Tibial nerve (tissue), 4 donors: ENCODE measurements at places on chromosomes 3 and 15.

DNA sequence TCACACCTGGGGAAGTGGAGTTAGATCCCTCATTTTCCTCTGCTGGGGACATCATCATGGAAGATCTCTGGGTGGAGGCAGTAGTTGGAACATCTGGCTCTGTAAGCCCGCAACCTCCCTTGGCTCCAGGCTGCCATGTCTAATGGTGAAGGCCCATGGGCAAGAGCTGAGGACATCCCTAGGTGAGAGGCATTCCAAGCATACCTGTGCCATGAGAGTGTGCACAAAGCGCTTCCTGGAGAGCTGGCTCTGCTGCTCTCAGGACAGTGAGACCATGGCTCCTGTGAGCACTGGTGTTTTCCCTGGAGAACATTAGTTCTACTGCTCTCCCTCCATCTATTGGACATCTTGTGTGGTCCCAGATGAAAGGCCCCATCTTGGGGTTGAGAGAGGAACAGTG is 7.7 kb downstream of the MAPKAPK3 start:
- no peak overlapping the region for H3K27ac ChIP-seq
- H3K4me1 ChIP-seq = no peaks in the 10 kb centered on the region

DNA sequence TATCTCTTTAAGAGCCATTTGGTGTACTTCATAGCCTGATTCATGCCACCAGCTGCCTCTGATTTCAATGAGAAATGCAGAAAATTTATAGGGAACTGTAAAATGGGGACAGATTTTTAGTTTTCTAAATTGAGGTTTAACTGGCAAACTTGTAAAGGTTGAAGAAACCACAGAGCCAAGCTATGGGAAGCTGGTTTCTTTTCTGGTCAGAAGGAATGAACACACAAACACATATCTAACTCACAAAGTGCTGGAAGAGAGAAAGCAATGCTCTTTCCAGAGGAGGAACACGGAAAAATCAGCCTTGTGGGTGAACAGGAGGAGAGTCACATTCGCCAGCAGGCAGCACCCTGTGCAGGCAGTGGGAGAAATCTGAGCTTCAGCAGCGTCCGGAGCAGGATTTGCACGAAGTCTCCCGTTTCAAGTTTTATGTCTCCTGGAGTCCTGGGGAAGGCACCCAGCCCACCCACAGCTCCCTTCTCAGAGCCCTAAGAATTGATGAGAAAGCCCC is 481 bp downstream of the MASP1 start:
- H3K27me3 ChIP-seq = no peaks in the 10 kb centered on the region
- no peaks in the 10 kb centered on the region for H3K36me3 ChIP-seq
- H3K4me3 ChIP-seq = peak overlapping the region; percentile 7
- peaks cover 9% of the 10 kb centered on the region for H3K4me1 ChIP-seq

GRCh38 chr3:191882289-191882688 is 421.3 kb downstream of the PYDC2 start:
- H3K27me3 ChIP-seq = no peaks in the 10 kb centered on the region
- DNase-seq = no peak
- H3K4me3 ChIP-seq = no peak overlapping the region
- no peak overlapping the region for H3K27ac ChIP-seq

- H3K4me1 ChIP-seq = no peaks in the 10 kb centered on the region
- H3K27ac ChIP-seq = no peak overlapping the region
- no peak overlapping the region for H3K4me3 ChIP-seq
- no peak for DNase-seq
- H3K36me3 ChIP-seq = no peaks in the 10 kb centered on the region
- H3K27me3 ChIP-seq = no peaks in the 10 kb centered on the region
Measured at GRCh38 chr15:66115568-66116206, 137.9 kb downstream of the MEGF11 start.

DNA sequence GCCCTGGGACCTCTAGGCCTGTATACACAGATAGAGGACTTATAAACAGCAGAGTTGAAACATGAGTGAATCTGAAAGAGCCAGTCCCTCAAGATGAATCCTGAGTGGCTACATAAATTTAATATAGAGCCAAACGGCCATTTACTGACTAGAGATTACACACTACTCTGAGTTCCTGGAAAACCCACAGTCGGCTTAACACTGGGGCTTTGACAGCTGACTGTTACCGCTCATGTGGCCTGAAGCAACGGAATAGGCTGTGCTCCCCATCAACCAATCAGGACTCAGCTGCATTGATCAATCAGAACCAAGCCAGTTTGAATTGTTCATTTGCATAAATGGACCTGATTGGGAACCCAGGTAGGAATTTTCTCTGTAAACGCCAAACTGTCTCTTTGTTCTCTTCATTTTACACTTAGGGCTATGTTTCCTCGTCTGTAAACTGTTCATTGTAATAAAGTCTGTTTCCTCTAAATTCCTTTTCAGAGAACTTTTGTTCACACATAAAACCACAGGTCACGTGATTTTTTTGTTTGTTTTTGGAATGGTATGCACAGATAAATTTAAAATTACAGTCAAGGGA is 40.5 kb downstream of the CCNL1 start:
- H3K4me1 ChIP-seq = no peaks in the 10 kb centered on the region
- H3K4me3 ChIP-seq = no peak overlapping the region
- no peak overlapping the region for H3K27ac ChIP-seq
- DNase-seq = no peak
- no peaks in the 10 kb centered on the region for H3K36me3 ChIP-seq

DNA sequence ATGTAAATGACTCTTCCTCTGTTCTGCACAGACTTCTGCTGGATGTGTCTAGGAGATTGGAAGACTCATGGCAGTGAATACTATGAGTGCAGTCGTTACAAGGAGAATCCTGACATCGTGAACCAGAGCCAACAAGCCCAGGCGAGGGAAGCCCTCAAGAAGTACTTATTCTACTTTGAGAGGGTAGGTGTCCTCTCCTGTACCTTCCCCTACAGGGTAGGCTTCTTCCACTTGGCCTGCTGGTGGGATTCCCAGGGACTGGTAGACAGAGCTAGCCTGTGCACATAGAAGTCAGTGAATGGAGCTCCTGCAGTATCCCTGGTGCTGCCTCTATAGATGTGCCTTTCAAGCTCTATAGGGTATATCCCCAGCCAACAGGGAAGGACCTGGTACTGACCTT is 10.6 kb upstream of the P4HTM start:
- no peak overlapping the region for H3K4me3 ChIP-seq
- DNase-seq = no peak
- H3K27me3 ChIP-seq = no peaks in the 10 kb centered on the region

DNA sequence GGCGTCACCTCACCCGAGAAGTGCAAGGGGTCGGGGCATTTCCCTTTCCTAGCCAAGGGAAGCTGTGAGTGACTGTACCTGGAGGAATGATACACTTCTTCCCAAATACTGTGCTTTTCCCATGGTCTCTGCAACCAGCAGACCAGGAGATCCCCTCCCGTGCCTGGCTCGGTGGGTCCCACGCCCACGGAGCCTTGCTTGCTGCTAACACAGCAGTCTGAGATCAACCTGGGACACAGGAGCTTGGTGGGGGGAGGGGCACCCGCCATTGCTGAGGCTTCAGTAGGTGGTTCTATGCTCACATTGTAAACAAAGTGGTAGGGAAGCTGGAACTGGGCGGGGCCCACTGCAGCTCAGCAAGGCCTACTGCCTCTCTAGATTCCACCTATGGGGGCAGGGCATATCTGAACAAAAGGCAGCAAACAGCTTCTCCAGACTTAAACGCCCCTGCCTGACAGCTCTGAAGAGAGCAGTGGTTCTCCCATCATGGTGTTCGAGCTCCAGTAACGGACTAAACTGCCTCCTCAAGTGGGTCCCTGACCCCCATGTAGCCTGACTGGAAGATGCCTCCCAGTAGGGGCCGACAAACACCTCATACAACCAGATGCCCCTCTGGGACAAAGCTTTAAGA is 31.4 kb upstream of the ABHD5 start:
- no peaks in the 10 kb centered on the region for H3K27me3 ChIP-seq
- DNase-seq = no peak

- no peak for DNase-seq
- H3K27me3 ChIP-seq = peaks cover 17% of the 10 kb centered on the region
- H3K4me1 ChIP-seq = no peaks in the 10 kb centered on the region
- H3K36me3 ChIP-seq = no peaks in the 10 kb centered on the region
- no peak overlapping the region for H3K27ac ChIP-seq
Measured at GRCh38 chr3:101519685-101520365, 6.8 kb upstream of the SENP7 start.

DNA sequence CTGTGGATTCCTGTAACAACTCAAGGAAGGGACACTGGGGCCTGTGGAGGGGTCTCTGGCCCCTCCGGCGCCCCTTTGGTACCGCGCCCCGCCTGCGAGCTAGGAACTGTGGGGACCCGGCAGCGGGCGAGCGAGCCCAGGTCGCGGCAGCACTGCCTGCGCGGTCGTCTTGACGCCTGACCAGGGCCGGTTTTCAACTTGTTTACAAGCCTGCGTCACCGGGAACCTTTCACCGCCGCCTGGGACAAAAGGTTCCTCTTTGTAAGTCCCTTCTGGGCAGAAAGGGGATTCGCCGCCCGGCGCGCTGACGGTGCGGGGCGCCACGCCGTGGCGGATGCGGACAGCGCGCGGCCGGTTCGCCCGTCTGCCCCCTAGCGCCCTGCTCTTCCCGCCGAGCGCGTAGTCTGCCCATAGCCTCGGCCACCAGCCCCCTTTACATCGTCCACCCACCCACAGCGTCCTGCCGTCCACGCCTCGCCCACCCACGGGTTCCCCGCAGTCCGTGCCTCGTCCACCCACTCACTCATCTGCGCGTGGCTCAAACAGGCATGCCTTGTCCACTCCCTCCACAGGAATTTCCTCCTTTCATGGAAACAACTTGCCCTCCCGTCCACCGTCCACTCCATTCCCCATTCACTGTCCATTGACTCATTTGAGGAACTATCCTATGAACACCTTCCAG is 5.5 kb upstream of the CFAP100 start:
- H3K27ac ChIP-seq = peak overlapping the region; percentile 96
- peaks cover 4% of the 10 kb centered on the region for H3K4me1 ChIP-seq
- peak overlapping the region; percentile 18 for H3K4me3 ChIP-seq

- H3K27ac ChIP-seq = no peak overlapping the region
- no peaks in the 10 kb centered on the region for H3K4me1 ChIP-seq
- DNase-seq = no peak
- H3K4me3 ChIP-seq = no peak overlapping the region
Measured at GRCh38 chr3:160434071-160434470, 15.5 kb downstream of the TRIM59 start.

- peak; percentile 45 for DNase-seq
- H3K27me3 ChIP-seq = no peaks in the 10 kb centered on the region
- H3K4me1 ChIP-seq = no peaks in the 10 kb centered on the region
- no peak overlapping the region for H3K27ac ChIP-seq
- no peak overlapping the region for H3K4me3 ChIP-seq
- H3K36me3 ChIP-seq = no peaks in the 10 kb centered on the region
Measured at GRCh38 chr3:50542177-50543034, 25.1 kb downstream of the C3orf18 start.

DNA sequence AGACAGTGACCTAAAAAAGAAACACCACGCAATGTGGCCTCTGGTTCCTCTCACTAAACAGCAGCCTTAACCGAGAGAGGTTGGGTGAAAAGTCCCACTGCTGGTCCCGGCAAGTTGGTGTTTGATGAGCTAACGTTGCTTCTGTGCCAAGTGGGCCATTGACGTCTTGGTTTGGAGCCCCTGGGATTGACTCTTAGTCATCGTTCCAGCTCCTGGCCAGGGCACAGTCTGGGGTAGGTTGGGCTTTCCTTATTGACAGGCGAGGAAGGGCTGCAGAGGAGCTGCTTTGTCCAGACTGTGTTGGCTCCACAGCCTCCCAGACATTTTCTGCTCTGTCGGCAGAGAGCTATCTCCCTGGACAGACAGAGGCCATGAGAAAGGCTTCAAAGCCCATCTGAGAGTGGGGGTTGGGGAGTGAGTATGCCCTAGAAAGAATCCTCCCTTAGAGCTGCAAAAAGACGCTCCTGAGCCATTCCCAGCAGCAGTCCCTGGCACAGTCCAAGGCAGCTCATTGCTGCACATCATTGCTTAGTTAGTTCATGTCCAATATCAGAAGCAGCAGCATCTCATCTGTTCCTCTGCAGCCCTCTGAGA is 28.6 kb upstream of the C3orf80 start:
- no peaks in the 10 kb centered on the region for H3K27me3 ChIP-seq
- H3K4me3 ChIP-seq = no peak overlapping the region
- no peaks in the 10 kb centered on the region for H3K4me1 ChIP-seq
- H3K27ac ChIP-seq = no peak overlapping the region
- H3K36me3 ChIP-seq = no peaks in the 10 kb centered on the region

- no peak overlapping the region for H3K4me3 ChIP-seq
- DNase-seq = no peak
- H3K36me3 ChIP-seq = no peaks in the 10 kb centered on the region
- no peaks in the 10 kb centered on the region for H3K4me1 ChIP-seq
Measured at GRCh38 chr3:63706321-63707085, 54.0 kb downstream of the SNTN start.

- H3K36me3 ChIP-seq = no peaks in the 10 kb centered on the region
- H3K4me3 ChIP-seq = no peak overlapping the region
- no peaks in the 10 kb centered on the region for H3K27me3 ChIP-seq
- H3K27ac ChIP-seq = peak overlapping the region; percentile 63
- peaks cover 23% of the 10 kb centered on the region for H3K4me1 ChIP-seq
Measured at GRCh38 chr15:31402511-31403056, 75.9 kb downstream of the KLF13 start.

GRCh38 chr15:70781236-70781635 is 17.9 kb upstream of the UACA start:
- H3K36me3 ChIP-seq = no peaks in the 10 kb centered on the region
- H3K4me3 ChIP-seq = no peak overlapping the region
- no peaks in the 10 kb centered on the region for H3K27me3 ChIP-seq
- no peaks in the 10 kb centered on the region for H3K4me1 ChIP-seq

DNA sequence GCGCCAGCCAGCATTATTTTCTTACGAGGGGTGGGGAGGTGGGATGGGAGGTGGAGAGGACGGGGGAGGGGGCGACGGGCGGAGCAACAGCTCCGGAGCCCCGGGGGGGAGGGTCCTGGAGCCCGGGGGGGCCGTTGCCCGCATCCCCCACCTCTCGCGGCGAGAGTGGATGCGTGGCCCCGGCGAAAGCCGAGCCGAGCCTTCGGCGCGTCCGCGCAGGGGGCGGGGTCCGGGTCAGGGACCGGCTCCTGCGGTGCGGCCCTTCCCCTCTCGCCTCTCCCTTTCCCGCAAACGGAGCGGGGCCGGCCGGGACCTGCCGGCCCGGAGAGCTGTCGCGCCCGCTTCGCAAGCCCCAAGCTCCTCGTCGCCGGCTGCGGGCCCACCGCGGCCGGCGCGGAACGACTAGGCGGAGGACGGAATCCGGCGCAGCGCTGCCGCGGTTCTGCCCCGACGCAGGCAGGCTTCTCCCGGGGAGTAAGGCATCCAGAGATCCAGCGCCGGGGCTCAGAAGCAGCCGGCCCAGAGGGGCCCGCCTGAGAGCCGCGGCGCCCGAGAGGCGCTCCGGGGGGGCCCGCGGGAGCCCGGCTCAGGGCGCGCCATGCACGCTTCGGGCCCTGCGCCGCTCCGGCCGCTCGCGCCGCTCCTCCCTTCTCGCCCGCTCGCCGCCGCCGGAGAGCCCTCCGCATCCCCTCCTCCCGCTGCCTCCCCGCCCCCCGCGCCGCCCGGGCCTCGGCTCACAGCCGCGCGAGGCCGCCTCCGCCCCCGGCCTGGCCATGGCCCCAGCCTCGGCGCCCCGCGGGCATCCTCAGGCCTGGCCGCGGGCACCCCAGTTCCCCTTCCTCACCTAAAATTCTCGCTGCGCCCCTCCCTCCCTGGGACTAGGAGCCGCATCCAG is 459 bp upstream of the ADCY5 start:
- H3K36me3 ChIP-seq = no peaks in the 10 kb centered on the region
- peak overlapping the region; percentile 53 for H3K4me3 ChIP-seq
- DNase-seq = no peak
- H3K27ac ChIP-seq = no peak overlapping the region

GRCh38 chr3:67699882-67700281 is 45.5 kb upstream of the SUCLG2 start:
- H3K36me3 ChIP-seq = no peaks in the 10 kb centered on the region
- no peaks in the 10 kb centered on the region for H3K4me1 ChIP-seq
- no peak overlapping the region for H3K27ac ChIP-seq
- DNase-seq = no peak
- no peak overlapping the region for H3K4me3 ChIP-seq
- H3K27me3 ChIP-seq = no peaks in the 10 kb centered on the region
